ENCODE measurements at places on chromosomes 5 and 9.

DNA sequence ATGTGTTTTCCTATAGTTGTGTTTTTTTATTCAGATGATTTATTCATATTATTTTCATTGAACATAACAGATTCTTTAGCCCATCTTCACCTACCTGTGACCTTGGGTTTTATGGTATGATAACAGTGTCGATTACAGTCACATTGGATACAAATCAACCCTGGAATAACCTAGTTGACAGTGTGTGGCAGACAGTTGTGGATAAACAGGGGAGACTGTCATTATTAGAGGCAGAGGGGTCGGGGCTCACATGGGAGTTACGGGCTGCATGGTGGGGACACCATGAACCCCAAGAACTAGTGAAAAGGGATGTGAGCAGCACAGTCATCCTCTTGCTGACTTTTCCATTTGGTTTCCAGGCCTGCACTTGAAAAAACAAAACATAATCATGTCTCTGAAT, 29.9 kb upstream of the MAP1B start:
- DNase-seq, result no peak

GRCh38 chr5:83498585-83498984, 27.0 kb downstream of the VCAN start:
- no peak for DNase-seq

- DNase-seq, result no peak
Measured at GRCh38 chr9:91949392-91949945, 559 bp downstream of the ROR2 start.

DNA sequence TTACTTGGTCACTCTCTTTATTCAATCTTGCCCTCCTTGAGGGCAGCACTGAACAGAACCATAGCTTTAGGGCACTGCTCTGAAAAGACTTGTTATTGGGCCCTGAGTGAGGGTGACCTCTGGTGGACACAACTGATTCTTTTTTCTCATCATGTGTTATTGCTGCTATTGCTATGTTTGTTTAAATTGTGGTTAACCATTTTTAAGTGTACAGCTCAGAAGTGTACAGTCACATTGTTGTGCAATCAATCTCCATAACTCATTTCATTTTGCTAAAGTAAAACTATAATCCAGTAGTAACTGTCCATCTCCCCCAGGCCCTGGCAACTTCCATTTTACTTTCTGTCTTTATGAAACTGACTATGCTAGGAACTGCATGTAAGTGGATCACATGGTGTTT, 351.1 kb upstream of the RIOK2 start:
- DNase-seq, result no peak

DNA sequence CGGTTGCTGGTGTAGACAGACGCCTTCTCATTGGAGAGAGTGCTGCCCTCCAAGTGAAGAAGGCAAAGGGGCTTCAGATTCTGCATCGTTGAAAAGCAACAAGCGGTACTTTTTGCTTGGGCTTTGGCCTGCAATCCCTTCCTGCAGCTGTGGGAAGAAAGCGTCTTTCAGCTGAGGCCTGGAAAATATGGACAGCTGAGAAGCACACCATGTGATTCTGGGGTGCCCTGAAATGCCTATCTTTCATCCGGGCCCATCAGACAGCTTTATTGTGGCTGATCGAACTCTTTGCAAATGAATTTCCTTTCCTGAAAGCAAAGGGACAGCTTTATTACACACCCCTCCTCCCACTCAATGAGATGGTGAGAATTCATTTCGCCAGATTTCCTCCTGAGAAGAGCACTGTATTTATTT, 74.0 kb downstream of the NSG2 start:
- DNase-seq, result no peak

Measured in stimulated activated CD8-positive, alpha-beta memory T cell treated with anti-CD3 and anti-CD28 coated beads, Interleukin-12 subunit alpha, Interleukin-12 subunit beta, amount 100 ng/mL, for 4 hours (primary cell).